ENCODE measurements at places on chromosomes 2 and 18.

GRCh38 chr18:13237073-13237472 is 18.5 kb downstream of the LDLRAD4 start:
- DNase-seq: no peak

- DNase-seq: no peak
Observed at GRCh38 chr18:44537526-44537925, 143.2 kb upstream of the SETBP1 start.

GRCh38 chr2:175309799-175310198 is 128.3 kb upstream of the ATP5MC3 start:
- no peak for DNase-seq

- DNase-seq: no peak
Observed at GRCh38 chr2:201891676-201892075, 85.3 kb downstream of the CDK15 start.

DNA sequence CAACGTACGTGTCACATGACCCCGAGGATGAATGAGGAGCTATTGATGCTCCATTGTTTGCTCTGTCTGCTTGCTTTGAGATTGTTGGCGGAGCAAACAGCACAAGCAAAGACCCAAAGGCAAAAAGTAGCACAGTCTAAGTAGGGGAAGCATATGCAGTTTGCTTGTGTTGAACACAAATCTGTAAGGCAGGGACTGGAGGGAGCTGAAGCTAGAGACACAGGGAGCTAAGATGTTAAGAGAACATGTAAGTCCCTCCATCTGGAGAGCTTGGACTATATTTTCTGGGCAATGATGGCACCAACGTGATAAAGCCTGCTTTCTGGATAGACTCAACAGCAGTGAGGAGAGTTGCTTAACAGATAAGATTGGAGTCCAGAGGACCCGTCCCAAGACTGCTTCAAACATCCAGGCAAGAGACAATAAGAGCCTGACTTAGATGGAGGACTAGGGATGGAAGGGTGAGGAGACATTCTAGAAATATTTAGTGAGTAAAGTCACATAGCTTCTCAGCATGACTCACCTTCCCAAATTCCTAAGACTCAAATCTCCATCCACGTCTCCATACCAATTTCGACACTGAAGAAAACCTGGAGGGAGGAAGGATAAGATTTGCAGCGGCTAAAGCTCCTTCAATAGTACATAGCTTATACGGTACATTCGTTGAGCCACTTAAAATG is 88.1 kb upstream of the KLF7 start:
- no peak for DNase-seq

DNA sequence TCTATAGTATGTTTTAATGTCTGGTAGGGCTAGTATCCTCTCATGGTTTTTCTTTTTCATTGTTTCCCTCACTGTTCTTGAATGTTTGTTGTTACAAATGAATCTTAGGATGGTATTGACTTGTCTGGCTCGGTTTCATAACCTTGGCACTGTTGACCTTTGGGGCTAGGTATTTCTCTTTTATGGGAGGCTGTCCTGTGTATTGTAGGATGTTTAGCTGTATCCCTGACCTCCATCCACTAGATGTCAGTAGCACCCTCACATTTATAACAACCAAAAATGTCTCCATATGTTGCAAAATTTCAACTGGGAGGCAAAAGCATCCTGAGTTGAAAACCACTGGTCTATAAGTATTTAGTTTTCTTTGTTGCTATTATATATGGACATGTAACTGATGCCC is 7.0 kb upstream of the AOX1 start:
- DNase-seq: no peak

- DNase-seq: no peak
Observed at GRCh38 chr2:230913406-230914143, 11.5 kb downstream of the GPR55 start.

GRCh38 chr2:188993247-188993646 is 19.1 kb downstream of the COL3A1 start:
- no peak for DNase-seq

- no peak for DNase-seq
Observed at GRCh38 chr2:225378984-225379383, 20.5 kb upstream of the NYAP2 start.

GRCh38 chr2:45229411-45229810 is 220.2 kb upstream of the SIX2 start:
- no peak for DNase-seq

DNA sequence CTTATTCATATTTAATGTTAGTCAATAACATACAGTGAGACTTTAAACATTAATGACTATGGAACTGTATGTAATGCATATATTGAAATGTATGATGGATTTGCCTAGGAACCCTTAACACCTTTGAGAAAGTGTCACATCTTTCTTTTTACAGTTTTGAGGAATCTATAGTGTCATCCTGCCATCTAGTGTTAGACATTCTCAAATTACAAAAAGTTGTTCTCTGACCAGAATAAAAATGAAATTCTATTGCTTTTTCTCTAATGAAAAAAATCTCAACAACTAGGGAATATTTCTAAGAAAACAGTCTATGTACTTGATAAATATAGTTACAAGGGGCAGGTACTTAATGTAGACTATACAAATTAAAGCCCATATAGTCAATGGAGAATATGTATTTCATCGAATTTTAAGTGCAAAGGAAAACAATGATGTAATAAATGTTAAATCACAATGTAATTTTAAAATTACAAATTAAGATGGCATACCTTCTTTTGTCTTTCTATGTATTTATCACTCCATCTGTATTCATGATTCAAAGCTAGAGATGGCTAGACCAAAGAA is 5.1 kb upstream of the CALCRL start:
- DNase-seq: no peak

GRCh38 chr2:23916727-23917405 is 10.1 kb downstream of the ATAD2B start:
- DNase-seq: no peak

DNA sequence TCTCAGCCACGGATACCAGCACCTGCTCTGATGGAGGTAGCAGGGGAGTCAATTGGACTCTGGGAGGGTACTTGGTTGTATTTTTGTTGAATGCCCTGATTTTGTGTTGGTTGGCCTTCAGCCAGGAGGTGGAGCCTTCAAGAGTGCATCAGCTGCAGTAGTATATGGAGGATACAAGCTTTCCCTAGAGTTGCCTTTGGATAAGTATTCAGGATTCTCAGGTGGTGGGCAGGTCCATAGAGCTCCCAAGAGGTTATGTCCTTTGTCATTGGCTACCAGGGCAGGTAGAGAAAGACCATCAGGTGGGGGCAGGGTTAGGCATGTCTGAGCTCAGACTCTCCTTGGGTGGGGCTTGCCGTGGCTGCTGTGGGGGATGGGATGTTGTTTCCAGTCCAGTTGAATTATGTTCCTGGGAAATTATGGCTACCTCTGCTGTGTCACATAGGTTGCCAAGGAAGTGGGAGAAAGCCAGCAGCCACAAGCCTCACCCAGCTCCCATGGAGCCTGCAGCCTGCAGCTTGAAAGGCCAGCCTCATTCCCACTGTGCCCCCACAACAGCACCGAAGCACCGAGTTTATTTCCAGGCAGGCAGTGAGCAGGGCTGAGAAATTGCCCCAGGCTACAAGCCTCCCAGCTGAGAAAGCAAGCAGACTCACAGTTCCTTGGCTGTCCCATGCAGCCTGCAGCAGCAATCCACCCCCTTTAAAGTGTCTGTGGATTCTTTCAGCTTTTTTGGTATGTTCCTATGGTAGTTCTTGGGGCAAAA is 38.6 kb upstream of the CHST9 start:
- DNase-seq: no peak

- no peak for DNase-seq
Observed at GRCh38 chr2:220533485-220533884, 906.1 kb downstream of the SLC4A3 start.

- DNase-seq: no peak
Observed at GRCh38 chr2:68193144-68193543, 35.5 kb downstream of the PNO1 start.

DNA sequence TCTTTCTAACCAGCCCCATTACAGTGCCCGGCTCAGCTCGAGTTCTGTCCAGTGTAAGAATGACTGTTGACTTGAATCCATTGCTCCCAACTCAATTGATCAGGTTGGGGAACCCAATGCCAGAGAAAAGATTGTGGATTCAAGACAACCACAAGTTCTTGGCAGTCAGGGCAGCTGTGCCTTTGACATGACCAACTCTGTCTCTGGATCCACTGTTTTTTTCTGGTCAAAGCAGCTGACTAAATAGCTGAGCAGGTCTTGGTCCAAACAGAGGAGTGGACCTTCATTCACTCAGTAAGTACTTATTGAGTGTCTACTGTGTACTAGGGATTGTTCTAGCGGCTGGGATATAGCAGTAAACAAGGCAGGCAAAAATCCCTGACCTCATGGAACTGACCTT is 6.3 kb upstream of the ATOH8 start:
- DNase-seq: no peak

GRCh38 chr2:45808294-45808800 is 156.9 kb downstream of the PRKCE start:
- DNase-seq: no peak

DNA sequence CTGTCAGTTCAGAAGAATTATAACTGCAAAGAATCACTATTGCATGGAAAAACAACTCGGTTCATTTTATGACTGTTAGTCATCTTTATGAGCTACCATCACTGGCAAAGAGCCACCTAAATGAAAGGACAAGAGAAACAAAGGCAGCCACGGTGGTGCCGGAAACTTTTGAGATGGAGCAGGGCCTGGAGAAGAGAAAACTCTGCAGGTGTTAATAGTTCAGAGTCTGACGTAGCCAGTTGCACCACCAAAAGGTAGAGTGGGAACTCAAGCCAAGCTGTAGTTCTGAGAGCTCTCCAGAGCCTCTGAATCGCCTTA is 110.9 kb downstream of the FTCDNL1 start:
- DNase-seq: no peak

DNA sequence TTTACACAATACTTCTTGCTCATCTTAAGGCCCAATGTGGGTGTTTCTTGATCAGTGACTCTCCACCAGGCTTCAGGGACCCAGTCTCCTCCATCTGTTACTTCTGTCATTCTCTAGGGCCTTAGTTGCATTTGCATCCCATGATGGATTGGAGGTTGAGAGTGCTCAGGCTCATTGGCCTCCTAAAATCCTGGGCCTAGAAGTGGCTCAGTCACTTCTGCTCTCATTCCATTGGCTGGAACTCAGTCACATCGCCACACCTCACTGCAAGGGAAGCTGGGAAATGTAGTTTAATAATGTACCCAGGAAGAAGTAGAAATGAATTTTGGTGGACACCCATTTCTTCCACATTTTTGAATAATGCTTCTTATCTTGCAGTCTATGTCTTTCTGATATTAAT is 223.5 kb downstream of the HRH4 start:
- no peak for DNase-seq

Data from stimulated activated CD8-positive, alpha-beta memory T cell treated with anti-CD3 and anti-CD28 coated beads, Interleukin-7, amount 100 ng/mL, for 24 hours (primary cell).